AG04450 (cell line): ENCODE measurements at places on chromosomes 4 and X. TPM values are rescaled to one million over a fixed set of nuclear protein-coding genes. Genes with fewer than 3 reads are reported as not detected.

Gene EGF
- polyA plus RNA-seq: 0.14 TPM in 2 replicates

GRCh38 chr4:48439988-48440387 lies 43.2 kb upstream of the SLC10A4 start:
- no peak for DNase-seq

DNA sequence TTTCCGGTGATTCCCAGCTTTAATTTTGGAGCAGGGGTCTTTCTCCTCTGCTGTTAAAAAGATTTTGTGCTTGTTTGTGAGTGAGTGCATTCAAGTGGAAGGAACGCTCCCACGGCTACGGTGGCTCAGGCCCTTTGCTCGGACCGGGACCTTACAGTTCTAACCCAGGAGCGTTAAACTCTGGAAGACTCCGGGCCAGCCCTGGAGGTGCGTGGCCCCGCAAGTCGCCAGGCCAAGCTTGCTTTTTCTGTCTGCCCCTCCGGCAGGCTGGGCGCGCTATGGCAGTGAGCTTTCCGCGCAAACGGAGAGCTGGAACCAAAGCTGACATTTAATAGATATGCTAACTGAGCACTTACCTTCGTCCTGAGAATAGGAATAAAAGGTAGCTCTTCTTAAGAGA lies 18.3 kb upstream of the PITX2 start:
- DNase-seq: no peak

GRCh38 chr4:107265859-107266258 lies 229.7 kb upstream of the DKK2 start:
- no peak for DNase-seq

GRCh38 chr4:181905708-181906107 lies 337.5 kb upstream of the TENM3 start:
- DNase-seq: no peak

GRCh38 chr4:109816894-109817293 lies 1.3 kb downstream of the GAR1 start:
- DNase-seq: no peak

DNA sequence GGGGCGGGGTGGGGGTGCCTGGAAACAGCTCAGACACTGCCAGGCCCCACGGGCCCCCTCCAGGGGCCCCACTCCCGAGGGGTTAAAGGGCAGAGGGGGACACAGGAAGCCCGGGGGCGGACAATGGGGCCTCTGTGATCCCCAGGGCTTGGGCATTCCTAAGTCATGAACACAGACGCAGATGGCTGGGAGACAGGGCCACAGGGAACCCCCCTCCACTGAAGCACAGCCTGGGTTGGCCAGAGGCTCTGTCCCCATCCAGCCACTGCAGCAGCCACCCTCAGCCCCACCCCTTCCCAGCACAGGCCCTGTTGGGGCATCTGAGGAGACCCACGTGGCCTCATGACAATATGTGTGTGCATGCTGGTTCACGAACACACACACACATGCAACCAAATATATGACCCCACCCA lies 3.9 kb downstream of the L1CAM start:
- DNase-seq: no peak

DNA sequence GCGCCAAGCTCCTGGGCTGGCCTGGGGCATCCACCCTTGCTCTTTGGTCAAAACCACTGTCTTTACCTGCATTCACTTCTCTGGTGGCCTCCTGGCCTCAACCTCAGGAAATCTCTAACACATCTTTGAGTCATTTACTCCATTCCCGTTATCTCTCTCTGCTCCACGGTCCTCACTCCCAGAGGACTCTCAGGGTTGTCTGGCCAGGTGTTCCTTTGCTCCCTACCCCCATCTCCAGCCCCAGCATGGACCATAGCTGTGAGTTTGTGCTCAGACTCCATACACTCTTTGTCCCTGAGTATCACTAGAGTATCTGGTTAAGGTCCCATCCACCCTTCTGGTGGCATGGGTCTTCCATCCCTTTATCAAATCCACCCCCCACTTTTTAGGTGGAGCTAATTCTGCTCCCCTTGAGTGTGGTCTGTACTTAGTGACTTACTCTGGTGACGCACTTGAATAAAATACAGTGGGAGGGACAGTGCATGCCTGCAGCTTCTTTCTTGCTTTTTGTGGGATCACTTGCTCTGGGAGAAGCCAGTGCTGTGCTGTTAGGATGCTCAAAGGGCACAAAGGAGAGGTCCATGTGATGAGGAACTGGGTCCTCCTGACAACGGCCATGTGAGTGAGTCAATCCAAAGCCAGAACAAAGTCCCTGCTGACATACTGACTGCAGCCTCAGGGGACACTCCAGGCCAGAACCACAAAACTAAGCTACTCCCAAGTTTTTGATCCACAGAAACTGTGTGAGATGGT lies 44.3 kb downstream of the IGFBP7 start:
- no peak for DNase-seq
